Spleen (tissue), 13 donors: ENCODE measurements at places on chromosomes 5 and 9. TPM values are rescaled to one million over a fixed set of nuclear protein-coding genes. Genes with fewer than 3 reads are reported as not detected.

OR1Q1 gene
- total RNA-seq = not detected

ARHGEF37 gene
- total RNA-seq = 1.4 TPM

WDR38 gene
- total RNA-seq = not detected

PRUNE2 gene
- 23.6 TPM for total RNA-seq

C5orf63 gene
- 4.0 TPM for total RNA-seq

DNA sequence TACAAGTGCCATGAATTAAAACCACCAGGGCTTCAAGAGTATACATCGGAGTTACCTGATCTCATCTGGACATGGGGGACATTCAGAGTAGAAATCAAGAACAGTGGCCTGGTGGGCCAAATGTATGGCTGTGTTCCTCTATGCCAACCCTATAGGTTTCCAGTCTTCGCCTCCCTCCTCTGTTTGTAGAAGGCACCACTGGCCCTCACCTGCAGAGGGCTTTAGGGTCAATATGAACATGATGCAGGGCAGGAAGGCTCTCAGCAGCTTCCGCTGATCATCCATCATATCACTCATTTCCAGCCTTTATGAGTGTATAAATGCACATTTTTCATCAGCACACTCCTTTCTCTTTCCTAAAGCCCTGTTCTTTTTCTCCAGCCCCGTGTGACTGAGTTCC, 555.5 kb upstream of the BRINP1 start:
- no peak for DNase-seq

- DNase-seq = no peak
Observed at GRCh38 chr5:111280282-111280951, 56.2 kb downstream of the CAMK4 start.

GRCh38 chr9:134139081-134139480, 3.2 kb downstream of the WDR5 start:
- DNase-seq = no peak

DNA sequence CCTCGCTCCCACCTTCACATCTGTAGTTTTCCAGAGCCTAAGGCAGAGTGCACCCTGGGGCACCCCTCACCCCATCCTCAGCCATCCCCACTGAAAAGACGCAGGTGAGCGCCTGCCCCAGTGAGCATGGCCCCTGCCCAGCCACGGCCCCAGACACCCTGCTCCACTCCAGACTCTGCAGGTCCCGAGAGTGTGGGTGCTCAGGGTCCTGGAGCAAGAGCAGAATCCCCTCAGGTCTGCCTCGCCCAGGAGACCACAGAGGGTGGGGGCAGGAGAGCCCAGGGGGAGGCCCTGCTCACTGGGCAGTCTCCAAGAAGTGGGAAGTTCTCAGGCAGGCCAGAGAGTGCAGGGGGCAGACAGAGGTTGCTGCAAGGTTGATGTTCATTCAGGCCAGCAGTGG, 158.6 kb upstream of the PPP1R26 start:
- DNase-seq = peak; percentile 59

DNA sequence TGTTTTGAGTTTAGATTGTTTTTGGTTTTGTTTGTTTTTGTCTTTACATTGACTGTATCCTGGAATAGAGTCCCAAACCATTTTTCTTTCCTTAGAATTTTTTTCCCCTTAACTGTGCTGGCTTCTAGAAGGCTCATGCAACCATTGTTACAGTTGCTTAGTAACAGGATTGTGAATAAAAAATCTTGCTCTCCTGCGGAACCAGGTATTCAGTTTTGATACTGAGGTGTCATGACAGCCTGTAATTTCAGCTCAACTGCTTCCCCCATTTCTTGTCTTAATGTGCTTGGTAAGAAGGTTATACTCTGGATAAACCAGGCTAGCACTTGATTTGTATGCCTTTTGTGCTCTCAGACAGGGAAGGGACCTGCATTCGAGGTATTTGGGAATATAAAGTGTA, 42.1 kb downstream of the FOCAD start:
- no peak for DNase-seq
